ENCODE measurements at places on chromosomes 2 and 18.

DNA sequence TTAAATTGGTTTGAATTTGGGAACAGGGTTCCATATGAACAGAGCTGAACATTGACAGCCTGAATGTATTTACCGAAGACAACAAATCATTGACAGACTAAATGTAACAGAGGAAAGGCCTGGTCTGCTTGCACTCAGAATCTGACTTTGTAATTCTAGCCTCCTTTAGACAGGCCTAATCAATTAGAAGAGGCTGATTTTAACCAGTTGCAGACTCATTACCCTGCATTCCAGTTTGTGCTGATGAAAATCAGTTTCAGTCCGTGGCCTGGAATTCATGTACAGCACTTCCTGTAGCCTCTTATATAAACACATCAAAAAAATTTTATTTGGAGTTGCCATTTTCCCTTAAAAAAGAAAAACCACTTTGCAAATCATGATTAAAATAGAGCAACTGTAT is 93.1 kb upstream of the ZFP36L2 start:
- DNase-seq, result no peak

GRCh38 chr2:179613701-179614100 is 247.7 kb downstream of the ZNF385B start:
- DNase-seq, result no peak

GRCh38 chr2:216430811-216431530 is 18.7 kb downstream of the SMARCAL1 start:
- DNase-seq, result no peak

- peak; percentile 61 for DNase-seq
These were observed 283.5 kb downstream of the DSEL start for GRCh38 chr18:67232991-67233390.

DNA sequence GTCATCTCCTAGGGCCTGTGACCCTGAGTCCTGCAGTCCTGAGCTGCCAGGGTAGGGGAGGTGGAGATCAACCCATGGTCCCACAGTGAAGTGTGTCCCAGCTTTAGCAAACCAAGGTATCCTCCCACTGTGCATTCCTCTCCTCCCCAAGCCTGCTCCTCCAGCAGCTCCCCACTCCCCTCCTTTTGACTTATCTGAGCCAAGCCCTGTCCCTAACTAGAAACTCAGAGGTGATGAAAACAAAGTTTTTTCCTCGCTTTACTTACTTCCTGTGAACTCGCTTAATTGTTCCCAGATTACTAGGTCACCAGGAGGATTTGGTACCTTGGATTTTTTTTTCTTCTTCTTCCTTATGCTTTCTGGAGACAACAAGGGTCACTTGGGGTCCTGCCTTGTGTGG is 80.8 kb downstream of the EHD3 start:
- no peak for DNase-seq

DNA sequence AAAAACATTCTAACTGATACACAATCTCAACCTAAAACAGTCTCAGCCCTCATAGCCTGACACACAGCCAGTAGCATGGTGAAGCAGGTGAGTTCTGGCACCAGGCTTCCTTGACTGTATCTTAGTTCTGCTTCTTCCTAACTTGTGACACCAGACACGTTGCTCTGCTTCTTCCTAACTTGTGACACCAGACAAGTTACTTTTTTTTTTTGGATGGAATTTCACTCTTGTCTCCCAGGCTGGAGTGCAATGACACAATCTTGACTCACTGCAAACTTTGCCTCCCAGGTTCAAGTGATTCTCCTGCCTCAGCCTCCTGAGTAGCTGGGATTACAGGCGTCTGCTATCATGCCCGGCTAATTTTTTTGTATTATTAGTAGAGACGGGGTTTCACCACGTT is 6.7 kb upstream of the ATG16L1 start:
- peak; percentile 87 for DNase-seq

DNA sequence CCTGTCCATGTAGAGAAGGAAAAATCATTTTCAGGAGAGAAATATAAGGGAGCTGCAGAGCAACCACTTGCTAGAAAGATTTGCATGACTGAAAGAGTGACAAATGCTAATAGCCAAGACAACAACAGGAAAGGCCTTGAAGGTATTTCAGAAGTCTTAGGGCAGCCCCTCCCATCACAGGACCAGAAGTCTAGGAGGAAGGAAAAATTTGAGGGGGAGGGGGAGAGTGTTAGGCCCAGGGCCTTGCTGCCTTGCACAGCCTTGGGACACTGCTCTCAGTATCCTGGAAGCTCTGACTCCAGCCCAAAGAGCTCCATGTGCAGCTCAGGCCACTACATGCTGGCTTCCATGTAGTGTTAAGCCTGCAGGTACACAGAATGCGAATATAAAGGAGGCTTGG is 266.9 kb downstream of the GLI2 start:
- no peak for DNase-seq

DNA sequence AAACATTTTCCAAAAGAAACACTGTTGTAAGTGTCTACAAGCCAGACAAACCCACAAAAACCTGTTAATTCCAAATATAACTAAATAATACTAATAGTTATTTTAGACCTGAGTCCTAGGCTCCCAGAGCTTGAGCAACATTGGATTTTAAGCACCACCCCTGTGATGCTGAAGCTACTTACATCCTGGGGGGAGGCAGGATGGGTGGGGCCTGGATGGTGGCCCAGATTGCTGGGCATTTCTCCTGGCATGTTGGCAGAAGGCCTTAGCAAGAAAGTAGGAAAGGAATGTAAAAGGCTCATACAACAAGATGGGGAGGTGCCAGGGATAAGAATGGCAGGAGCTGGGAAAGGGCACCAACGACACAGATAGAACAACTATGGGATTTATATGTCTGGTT is 50.7 kb upstream of the OTX1 start:
- peak; percentile 83 for DNase-seq

DNA sequence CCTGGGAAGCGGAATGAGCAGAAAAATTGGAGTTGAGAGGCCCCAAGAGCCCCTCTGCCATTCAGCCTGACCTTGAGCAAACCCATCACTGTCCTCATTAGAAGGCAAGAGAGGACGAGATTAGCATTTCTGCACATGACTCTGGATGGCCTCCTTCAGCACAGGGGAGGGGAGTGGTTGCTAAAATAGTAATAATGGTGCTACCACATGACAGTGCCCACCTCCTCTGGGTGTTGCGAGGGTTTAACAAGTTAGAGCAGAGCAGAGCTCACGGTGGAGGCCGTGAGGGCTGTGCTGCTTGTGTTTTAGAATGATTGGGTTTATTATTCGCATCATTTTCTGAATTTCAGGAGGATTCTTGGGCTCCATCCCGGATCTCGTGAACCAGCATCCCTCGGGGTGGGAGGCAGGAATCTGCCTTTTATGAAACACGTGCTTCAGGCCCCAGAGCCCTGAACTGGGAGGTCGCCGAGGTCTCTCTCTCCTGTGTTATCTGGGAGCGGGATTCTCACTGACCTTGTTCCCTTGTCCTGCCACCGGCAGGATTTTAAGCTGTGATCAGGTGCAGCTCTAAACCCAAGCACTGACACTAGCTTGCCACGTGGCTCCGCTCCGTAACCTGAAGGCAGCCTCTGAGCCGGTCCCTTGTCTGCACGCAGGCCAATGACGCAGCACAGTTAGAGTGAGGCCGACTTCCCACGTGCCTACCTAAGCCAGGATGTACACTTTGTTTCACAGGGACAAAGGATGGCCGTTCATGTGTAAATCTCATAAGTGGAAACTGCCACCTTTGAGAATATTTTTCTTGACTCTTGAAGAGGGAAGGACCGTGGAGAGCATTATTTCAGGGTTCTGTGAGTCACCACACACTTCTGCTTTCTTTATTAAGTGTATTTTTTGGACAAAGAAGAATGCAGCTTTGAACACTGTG is 142.3 kb downstream of the ACOXL start:
- no peak for DNase-seq

DNA sequence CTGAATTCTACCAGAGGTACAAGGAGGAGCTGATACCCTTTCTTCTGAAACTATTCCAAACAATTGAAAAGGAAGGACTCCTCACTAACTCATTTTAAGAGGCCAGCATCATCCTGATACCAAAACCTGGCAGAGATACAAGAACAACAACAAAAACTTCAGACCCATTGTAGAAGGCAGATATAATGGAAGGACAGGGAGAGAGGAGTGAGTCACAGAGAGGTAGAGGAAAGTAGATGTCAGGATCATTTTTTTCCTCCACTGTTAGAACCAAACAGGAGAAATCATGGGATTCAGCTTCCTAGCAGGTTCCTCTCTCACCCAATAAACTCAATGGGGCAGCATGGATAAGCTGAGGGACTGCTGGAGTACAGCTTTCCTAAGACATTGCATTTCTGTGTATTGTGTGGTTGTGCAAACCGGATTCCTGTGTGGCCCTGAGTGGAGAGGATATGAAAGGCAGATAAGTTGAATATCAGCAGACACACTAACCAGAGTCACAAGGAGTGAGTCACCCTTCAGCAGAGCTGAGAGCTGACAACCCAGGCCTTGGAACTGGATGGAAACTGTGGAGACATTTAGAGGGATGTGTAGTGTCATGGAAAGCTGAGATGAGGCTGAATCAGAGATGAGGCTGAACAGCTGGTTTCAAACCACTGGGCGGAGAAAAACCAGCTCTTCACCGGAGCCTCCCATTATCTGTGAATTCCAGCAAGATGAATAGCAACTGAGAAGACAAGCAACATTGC is 60.9 kb upstream of the MMADHC start:
- peak; percentile 92 for DNase-seq

GRCh38 chr2:145910416-145910815 is 1390.5 kb upstream of the ZEB2 start:
- DNase-seq, result no peak

GRCh38 chr2:5788447-5788846 is 96.3 kb downstream of the SOX11 start:
- no peak for DNase-seq

- no peak for DNase-seq
These were observed 169.0 kb downstream of the OSR1 start for GRCh38 chr2:19189391-19189790.

GRCh38 chr2:127083819-127084503 is 23.0 kb downstream of the BIN1 start:
- peak; percentile 64 for DNase-seq

- no peak for DNase-seq
These were observed 8.1 kb downstream of the SMAD4 start for GRCh38 chr18:51038110-51038509.

GRCh38 chr2:200454927-200455801 is 54.7 kb downstream of the KCTD18 start:
- peak; percentile 39 for DNase-seq

GRCh38 chr2:204282525-204282924 is 262.8 kb upstream of the PARD3B start:
- DNase-seq, result peak; percentile 50

DNA sequence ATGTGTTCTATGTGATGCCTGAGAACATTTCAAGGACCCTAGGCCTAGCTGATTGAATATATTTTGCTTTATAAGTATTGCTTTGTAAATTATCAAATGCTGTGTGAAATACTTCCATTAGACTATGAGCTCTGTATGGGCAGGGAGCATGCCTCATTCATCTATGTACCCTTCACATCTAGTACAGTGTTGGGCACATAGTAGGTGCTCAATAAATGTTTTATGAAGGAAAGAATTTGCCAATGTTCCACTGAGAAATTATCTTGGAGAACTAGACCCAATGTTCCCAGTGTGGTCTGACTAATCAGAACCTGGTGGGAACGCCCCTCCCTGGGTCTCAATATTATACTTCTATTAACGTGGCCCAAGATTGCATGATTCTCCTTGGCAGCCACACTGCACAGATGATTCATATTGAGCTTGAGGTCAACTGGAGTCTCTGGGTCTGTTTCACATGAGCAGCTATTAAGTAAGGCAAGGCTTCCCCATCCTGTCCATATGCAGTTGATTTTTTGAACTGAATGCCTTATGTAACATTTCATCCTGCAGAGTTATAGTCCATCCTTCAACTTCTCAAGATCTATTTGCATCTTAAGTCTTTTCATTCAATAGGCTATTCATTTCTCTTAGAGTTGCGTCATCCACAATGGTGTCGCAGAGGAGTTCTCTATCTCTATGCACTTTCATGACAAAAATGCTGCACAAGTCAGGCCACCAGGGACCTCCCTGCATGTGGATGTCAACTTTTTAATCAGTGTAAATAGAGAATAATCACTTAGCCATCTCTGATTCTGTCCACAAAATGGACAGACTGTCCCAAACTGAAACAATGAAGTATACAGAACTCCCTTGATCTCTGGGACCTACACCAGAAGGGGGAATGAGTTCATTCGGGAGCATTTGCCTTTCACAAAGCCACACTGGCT is 257.6 kb downstream of the CYP26B1 start:
- peak; percentile 67 for DNase-seq

DNA sequence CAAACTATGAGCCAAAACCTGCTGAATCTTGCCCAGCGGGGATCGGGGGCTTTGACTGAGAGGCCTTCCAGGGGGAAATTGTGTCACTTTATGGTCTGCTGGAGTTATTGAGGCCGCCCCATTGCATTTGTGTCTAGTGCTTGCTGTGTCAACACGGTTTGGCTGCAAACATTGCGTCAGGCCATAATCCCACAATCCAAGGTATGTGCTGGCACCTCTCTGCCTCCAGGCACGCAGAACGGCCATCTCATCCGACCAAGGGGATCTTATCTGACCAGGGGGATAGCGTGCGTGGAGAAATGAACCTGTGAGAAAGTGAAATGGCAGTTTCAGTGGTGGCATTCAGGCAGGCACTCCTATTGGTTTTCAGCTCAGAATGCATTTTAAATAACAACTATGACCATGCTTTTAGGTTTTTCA is 18.1 kb upstream of the LYPD6B start:
- peak; percentile 76 for DNase-seq

DNA sequence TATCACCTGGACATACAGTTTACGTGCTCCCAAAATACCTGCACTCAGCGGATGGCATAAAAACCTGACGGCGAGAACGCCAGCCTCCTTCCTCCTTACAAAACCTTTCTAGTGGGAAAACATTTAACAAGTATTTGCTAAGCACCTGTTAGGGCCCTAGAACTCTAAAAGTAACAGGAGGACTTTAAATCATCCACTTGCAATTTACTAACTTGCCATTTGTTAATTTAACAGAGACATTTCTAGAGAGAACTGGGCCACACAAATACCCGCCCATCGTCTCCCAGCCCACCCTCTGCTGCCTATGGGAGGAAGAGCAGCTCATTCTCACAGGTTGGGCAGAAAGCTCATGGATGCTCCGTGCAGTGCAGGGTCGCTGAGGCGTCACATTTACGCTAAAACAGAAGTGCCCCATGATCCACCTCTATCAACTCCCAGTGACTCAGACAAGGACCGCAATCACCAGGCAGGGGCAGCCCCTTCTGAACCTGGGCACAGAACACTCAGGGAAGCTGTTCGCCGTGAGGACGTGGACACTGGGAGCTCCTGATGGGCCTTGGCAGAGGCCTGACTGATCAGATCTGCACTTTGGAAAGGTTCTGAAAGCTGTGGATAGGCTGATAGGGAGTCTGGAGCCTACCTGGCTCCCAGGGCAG is 106.9 kb downstream of the HDAC4 start:
- DNase-seq, result no peak

DNA sequence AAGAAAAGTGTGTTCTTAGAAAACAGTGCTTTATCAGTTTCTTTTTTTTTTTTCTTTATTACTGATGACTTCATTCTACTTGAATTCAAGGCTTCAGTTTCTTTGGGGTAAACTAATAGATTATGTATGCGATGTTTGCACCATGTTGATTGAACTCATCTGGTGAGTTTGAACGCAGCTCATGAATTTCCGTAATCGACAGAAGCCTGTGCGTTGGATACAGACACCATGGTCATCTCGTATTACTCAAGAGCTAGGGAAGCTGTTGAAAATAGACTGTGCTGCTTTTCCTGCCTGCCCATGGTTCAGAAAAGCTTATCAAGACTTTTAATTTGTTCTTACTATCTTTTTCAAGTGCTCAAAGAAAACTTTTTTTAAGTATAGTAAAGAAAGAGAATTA is 185.5 kb upstream of the NRP2 start:
- DNase-seq, result no peak
